ENCODE measurements at places on chromosomes 1 and 21.

DNA sequence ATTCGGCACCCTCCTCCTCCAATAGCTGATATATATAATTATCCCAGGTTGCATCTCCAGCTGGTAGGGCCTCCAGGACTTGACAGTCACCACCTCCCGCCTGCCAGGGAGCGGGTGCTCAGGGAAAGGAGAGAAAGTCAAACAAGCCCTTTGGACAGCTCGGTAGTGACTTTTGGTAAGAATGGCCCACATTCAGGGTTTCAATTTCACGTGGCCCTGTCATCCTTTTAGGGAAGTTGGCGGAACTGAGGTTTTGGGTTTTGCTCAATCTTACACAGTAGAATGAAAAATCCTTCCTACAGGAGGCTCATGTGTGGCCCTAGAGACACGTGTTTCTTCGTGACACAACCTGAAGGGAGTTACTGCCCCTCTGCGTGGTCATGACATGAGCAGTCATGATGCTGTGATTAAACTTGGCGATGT lies 44.2 kb downstream of the CAPN8 start:
- DNase-seq = peak; percentile 29

DNA sequence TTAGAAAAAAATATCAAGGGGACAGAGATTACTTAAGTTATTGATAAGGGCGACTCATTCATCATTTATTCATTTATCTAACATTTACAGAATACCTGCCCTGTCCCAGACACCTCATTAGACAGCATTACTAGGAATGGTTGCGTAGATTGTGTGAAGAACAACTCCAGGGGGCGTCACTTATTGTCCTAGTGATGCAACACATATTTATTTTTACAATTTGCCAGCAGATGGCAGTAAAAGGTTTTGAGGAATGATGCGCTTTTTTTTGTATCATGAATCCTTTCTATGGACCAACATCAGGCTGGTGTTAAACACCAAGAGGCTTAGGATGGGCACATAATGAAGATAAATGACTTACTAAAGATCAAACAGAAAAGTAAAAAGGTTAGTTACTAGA lies 5.5 kb downstream of the NCAM2 start:
- peak; percentile 68 for DNase-seq

GRCh38 chr21:33514229-33514628 lies 22.7 kb upstream of the DNAJC28 start:
- DNase-seq = no peak

GRCh38 chr1:201970334-201971159 lies 11.9 kb upstream of the RNPEP start:
- no peak for DNase-seq

GRCh38 chr1:5682626-5683225 lies 309.5 kb downstream of the NPHP4 start:
- DNase-seq = no peak

GRCh38 chr1:205593967-205594366 lies 37.8 kb downstream of the ELK4 start:
- no peak for DNase-seq

- DNase-seq = no peak
Measured at GRCh38 chr1:46487818-46488218, 1.8 kb upstream of the DMBX1 start.

GRCh38 chr1:198648592-198648991 lies 9.8 kb downstream of the PTPRC start:
- no peak for DNase-seq

- no peak for DNase-seq
Measured at GRCh38 chr1:2179283-2180013, 15.1 kb downstream of the FAAP20 start.

All from globus pallidus (tissue), 1 donor.